ENCODE measurements at places on chromosomes 2 and 18.

DNA sequence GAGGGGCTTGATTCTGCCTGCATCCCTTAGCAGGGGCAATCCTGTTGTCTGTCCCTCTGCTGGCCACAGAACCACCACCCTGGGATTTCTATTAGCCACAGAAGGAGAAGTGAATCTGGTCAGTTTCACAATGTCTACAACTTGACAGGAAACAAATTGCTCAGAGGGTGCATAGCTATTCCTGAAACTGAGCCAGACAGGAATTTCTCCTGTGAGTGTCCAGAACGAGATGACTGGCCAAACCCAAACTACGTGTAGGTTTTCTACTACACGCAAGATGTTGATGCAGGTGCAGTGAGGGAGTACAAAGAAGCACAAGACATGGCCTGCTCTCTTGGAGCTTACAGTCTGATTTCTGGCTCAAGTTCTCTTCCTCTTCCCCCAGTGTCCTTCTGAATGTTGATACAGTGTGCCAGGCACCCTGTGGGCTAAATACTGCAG is 201.9 kb downstream of the CLIP4 start:
- no peak for DNase-seq

DNA sequence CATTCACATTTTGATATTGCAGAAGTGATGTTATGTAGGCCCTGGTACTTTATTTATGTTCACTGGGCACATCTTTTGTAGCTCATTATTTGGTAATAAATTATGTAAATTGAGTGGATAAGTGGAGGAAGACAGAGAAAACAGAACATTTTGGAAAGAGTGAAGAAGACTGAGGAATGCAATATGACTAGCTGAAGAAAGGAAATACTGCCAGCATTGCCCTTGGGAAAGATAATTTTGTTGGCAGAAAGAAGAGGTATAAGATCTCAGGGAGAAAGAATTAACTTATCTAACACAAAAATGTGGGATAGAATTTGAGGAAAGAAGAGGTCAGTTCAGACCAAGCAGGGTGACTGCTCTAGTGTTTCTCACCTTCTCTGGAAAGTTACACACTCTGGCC is 118.8 kb downstream of the TTC27 start:
- no peak for DNase-seq

DNA sequence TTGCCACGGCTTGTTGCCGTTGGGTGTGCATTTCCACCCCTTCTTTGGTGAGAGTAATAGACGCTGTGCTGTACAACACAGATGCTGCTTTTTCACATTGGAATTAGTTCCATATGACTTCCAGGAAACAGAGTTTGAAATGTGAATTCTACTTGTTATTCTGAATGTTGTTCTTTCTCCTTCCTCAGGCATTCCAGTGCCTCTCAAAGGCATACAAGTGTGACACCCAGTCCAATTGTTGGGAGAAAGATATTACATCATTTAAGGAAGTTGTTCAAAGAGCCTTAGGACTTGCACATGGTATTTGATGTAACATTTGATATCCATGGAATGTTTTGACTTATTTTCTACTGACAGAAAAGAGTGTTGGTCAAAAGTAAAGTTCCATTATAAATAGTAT is 134.4 kb upstream of the LTBP1 start:
- no peak for DNase-seq

DNA sequence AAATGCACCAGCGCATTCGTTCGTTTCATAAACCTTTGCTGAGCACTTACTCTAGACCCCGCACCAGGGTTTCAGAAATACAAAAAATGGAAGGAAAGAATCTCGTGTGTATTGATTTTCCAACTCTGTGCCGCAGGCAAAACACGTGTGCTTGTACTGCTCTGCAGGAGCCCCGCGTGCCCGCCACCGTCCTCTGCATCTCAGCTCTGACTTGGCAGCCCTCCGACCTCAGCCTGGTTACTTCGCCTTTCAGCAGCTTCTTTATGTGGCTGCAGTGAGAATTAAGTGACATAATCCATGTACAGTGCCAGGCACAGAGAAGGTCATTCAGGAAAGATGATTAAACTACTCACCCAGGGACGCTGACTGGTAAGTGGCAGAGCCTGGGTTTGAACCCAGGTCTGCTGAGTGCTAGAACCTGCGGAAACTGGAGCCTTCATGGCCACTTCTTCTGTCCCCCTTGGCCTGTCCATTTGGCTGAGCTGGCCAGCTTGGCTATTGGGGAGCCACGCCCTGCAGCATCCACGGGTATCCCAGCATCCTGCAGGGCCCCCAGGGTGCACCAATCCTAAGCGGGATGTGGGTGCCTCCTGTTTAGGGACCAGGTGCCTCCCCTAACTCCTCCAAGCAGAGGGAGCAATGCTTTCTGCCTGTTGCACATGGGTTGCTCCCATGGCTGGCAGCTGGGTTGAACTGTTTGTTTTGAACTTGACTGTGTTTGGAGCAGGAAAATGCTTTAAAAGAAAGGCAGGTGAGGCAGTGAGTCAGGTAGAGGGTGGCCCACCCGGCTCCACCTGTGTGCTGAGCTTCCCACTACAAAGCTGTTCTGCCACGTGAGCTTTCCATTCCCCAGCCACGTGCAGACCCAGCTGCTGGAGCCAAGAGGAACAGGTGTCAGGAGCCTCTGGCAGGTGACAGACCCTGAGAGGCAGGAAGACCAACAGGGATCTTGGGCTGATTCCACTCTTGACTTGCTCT is 34.3 kb downstream of the INHBB start:
- DNase-seq: no peak

- peak; percentile 30 for DNase-seq
Measured at GRCh38 chr2:7427293-7428060, 510.3 kb downstream of the RNF144A start.

- no peak for DNase-seq
Measured at GRCh38 chr2:183493040-183493439, 368.8 kb downstream of the NUP35 start.

GRCh38 chr2:46002507-46002883 is 294.7 kb upstream of the EPAS1 start:
- DNase-seq: no peak

GRCh38 chr2:191128172-191128910 is 22.5 kb downstream of the STAT4 start:
- no peak for DNase-seq

GRCh38 chr2:165064743-165065142 is 109.4 kb upstream of the SLC38A11 start:
- no peak for DNase-seq

DNA sequence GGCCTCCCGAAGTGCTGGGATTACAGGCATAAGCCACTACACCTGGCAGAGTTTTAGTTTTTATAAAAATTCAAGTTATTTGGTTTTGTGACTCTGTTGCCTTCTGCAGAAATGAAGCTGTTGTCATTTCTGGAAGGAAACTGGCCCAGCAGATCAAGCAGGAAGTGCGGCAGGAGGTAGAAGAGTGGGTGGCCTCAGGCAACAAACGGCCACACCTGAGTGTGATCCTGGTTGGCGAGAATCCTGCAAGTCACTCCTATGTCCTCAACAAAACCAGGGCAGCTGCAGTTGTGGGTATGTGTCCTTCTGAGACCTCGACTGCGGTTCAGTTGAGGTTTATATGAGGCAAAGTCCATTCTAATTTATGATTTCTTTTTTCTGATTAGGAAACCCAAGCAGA is 7.2 kb downstream of the MTHFD2 start:
- DNase-seq: no peak

GRCh38 chr2:212863185-212863588 is 288.2 kb downstream of the IKZF2 start:
- DNase-seq: no peak

DNA sequence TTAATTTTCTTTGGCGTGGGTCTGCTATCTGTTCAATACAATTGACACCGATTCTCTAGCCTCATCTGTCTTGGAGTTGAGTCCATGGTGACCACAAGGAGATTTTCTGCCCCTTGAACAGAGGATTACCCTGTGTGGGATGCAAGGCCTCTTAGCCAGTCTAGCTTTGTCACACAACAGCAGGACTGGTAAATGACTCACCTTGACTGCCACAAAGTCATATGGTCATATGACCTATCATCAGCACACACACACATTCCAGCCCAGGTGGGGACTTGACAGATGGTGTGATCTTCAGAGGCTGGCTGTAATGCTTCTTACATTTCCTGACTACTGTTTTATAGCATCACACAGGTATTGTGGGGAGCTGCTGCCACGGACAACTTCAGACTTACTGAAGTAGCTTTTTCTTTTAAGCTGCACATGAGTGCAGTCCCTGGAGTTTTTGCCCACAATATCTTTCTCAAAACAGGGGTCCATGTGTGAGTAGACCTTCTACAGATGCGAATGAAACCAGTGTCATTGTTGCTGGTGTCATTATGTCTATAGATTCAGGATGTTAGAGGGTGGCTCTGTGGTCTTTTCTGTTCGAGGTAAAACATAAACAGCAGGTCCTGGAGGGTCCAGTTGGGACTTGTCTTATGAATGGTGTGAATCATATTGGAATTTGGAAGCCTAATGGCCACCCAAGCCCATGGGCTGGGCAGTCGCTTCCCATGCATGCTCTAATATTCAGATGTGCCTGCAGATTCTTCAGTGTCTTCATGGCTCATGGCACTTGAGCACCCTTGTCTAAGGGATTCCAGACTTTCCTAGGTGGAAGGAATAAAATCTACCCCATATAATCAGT is 18.6 kb upstream of the ACOXL start:
- no peak for DNase-seq

DNA sequence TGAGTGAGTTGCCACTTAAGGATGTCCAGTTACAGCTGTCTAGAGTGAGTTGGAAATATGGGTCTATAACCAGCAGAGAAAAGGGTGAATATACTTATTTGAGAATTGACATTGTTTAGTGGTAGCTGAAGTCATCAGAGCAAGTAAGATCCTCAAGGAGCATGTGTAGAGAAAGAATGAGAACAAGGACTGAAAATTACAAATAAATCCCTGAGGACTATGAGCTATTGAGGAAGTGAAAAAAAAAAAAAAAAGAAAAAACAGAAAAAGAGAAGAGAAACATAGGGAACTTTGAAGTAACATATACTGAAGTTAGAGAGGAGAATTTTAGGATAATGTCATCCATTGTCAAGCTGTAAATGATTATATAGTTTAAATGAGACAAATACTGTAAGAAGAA is 134.0 kb upstream of the CCDC68 start:
- DNase-seq: no peak

DNA sequence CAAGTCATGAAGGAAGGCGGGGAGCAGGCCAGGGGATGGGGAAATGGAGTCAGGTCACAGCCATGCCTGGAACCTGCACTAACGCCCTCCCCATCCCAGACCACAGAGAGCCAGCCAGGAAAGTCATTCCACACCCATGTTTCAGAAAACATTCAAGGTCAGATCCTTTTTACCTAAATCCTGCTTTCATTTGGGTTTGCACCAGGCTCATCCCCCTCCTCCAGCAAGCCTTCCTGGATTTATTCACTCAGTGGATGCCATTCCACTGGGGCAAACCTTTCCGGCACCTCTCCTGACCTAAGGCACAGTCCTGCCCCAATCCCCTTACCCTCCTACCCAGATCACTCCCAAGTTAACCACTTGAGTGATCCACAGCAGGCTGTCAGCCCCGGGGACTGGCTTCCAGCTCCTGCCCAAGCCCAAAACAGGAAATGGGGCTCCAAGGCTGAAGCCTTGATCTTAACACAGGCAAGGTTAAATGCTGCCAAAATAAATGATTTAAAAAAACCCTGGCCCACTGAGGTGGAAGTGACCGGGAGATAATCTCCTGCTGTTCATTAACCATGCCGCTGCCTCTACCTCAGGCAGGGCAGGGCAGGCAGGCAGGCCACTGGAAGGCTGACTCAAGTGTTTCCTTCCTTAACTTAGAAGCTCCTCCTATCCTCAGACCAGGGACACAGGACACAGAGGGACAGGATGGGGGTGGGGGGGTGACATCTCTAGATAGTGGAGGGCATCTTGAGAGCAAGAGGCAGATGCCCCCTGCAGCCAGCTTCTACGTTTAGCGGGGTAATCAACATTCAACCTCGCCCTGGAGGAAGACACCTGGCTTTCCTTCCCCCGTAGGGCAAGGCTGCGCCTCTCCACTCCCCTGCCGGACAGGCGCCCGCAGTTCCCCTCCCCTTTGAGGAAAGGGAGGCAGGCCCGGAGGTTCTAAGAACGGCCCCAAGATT is 1.4 kb downstream of the RAB11FIP5 start:
- DNase-seq: peak; percentile 57

DNA sequence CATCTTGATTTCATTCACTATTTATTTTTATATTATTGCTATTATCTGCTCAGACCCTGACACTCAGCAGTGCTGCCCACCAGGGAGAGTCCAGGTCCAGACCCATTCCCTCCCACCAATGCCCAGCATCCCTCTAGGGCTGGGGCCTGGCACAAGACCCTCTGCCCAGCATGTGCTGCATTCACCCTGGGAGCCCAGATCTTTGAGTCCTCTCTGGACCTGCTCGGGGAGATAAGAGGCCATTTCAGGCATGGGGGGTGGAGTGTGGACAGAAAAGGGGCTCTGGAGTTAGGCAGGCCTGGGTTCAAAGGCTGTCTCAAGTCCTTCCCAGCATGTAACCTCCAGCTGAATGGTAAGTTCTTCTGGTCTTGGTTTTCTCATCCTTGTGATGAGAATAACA is 209.6 kb downstream of the CYP26B1 start:
- no peak for DNase-seq

DNA sequence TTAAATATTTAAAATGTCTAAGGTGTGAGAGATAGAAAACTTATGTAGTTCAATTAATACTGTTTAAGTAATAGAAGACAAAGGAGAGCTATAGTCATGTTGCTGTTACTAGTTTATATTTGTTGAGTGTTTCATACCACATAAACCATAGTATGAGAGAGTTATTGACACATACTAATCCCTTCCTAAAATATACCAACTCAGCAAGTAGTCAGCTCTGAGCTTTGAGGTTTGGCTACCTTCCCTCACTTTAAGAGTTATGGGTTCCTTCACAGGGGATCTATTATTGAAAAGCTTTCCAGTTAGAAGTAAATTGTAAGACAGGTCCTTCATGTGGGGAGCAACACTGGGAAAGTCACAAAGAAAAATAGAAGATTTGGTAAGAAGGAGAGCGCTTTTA is 701.6 kb upstream of the ZEB2 start:
- no peak for DNase-seq

DNA sequence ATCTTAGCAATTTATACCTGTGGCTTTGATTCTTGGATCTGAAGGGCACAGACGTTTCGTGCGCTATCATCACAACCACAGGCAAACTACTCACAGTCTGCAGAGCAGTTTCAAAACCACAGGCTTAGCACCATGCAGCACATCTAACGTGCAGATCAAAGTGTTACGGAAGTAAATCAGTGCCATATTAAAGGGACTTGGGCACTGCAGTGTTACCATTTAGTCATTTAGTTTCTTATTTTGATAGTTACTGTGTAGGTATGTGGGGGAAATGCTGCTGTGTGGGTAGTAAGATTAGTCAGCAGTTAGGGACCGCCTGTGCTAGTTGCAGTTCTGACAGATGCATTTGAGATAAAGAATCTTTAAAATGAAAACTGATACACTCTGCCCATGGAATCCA is 384.0 kb downstream of the NBAS start:
- peak; percentile 4 for DNase-seq

DNA sequence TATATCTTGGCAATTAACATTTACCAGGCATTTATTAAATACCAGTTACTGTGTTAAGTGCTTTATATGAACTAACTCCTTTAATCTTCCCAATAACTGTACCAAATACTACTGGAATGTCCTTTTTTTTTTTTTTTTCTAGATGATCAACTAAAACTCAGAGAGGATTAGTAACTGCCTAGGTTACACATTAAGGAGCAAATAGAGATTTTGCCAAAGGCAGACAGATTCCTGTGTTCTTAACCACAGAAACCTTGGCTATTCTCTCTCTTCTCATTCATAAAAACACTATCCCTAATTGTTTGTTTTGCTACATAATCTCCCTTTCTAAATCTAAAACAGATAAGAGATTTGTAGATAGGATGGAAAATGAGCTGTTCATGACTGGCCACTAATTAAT is 13.3 kb downstream of the DHX57 start:
- no peak for DNase-seq
